Osteocyte (in vitro differentiated cells): ENCODE measurements at places on chromosomes 1 and 21.

GRCh38 chr1:235725434-235725833 lies 75.8 kb upstream of the GNG4 start:
- DNase-seq, result no peak

DNA sequence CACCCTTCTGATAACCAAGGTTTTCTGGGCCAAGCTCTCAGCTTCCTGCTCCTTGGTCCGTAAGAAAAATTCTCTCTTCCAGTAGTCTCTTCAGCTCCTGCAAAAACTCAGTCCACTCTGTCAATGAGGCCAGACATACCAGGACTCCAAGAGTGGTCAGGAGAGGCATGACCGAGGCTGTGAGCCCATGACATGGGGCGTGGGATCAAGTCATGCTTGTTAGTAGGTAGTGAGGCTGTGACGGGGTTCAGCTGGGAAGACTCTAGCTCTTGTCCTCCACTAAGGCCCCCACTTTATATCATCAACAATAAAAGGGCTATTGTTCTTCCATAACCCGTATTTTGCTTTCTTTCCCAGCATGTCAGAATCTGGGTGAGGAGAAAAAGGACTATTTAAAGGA lies 10.1 kb upstream of the HCRTR1 start:
- no peak for DNase-seq

- DNase-seq, result no peak
These were observed 112.6 kb downstream of the PLD5 start for GRCh38 chr1:242411901-242412300.

- DNase-seq, result no peak
These were observed 65.2 kb downstream of the PLPPR5 start for GRCh38 chr1:98939471-98939870.

- no peak for DNase-seq
These were observed 198.7 kb upstream of the PTBP2 start for GRCh38 chr1:96522927-96523326.

- no peak for DNase-seq
These were observed 298.9 kb downstream of the DSCAM start for GRCh38 chr21:40547906-40548513.
